Forelimb muscle (tissue), 1 donor: ENCODE measurements at places on chromosomes 13 and 19. TPM values are rescaled to one million over a fixed set of nuclear protein-coding genes. Genes with fewer than 3 reads are reported as not detected.

- no peak for DNase-seq
Observed at GRCh38 chr19:48489608-48490216, 20.5 kb downstream of the CYTH2 start.

DNA sequence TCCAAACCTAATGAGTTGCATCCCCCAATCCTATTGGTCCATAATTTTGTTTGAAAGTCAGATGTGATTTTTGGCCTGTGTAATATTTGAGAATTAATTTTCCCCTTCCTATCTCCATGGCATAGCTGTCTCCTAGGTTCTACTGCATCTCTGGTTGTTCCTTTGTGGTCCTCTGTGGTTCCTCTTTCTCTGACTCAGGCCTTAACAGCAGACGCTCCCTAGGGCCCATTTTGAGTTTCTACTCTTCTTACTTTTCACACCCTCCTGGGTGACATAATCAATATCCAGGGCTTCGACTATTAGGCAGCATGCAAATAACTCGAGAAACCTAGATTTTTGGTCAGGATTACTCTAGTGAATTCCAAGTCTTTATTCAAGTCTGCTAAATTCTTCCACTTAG, 160.7 kb downstream of the RFC3 start:
- no peak for DNase-seq

DNA sequence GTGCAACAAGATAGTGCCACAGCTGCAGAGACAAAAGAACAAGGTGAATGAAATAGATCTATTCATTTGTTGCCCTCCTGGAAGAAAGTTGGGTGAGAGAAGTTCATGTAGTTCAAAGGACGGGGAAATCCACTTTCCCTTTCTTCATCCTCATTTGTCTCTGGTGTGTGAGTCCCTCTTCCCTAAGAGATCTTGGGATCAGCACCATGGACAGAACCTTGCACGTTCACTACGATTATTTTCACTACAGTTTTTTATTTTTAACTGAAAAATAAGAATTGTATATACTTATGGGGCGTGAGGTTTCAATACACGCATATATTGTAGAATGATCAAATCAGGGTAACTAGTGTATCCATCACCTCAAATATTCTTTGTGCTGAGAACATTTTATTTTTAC, 29.2 kb downstream of the NLRP5 start:
- no peak for DNase-seq

The DPF1 gene
- 3.7 TPM for polyA plus RNA-seq

The PLIN3 gene
- 37.5 TPM for polyA plus RNA-seq

DNA sequence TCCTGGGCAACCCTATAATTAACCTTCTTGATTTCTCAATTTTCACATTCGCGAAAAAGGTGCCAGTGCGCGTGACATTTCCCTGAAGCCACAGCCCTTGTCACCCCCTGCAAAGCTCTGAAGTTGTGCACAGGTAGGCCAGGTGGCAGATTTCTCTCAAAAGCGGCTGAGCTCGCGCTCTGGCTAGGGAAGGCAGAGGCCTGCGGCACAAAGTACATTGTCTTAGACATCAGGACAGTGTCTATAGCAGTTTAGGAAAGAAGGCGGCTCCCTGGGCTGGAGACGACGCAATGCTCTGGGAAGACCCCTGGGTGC, 42.9 kb upstream of the ZNF14 start:
- DNase-seq = no peak

DNA sequence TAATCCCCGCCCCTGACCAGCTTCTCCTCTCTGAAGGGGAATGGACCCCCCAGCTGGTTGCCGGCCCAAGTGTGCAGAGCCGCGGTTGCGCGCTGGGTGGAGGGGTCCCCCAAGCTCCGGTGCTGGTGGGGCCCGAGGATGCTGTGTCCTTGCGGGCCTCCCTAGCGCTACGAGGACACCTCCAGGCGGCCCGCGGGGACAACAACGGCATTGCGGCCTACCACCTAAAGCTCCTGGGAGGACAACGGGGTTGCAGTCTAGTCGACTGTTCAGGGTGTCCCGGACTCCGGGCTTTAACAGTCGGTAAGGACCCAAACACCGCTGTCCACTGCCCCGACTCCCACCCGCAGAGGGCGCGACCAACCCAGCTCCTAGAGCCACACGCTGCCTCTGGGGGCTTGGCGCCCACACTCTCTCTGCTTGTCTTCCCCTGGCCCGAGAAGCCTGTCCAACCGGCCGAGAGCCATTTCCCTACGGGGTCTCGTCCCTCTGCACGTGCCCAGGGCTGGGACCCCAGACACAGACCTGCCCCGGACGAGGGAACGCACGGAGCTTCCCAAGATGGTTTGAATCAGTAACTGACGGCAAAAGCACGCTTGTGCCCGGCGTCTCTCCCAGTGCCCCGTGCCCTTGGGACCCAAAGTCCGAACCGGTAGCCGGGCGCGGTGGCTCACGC, 927 bp upstream of the SDHAF1 start:
- DNase-seq = no peak

The DACT3 gene
- polyA plus RNA-seq = 15.2 TPM

DNA sequence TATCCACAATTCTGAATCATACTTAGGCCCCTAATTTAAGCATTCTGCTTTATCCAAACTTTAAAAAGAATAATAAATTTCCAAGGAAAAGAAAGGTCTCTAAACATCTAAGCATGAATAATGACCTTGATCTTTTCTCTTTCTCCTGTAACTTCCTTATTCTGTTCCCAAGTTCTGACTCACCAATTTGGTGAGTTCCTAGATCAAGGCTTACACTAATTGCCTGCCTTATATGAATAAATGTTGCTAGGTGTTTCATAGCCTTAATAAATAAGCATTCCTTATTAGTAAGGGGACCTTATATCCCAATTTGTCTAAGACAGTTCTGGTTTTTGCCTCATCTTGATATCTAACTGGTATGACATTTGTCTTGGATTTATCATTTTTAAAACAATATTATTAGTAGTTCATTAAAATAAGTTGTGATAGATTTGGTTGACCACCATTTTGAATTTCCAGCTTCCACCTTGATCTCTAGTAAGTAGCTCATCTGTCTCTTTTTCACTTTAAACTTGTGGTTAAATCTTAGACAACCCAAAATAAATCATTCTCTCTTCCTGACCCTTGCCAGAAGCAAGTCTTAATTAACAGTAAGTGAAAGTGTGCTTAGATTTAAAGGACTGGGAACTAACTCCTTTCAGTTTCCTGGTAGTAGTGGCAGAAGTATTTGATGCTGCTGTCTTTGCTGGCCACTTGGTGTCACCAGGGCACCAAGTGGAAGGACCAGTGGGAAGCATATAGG, 121.2 kb upstream of the MLNR start:
- DNase-seq = no peak

DNA sequence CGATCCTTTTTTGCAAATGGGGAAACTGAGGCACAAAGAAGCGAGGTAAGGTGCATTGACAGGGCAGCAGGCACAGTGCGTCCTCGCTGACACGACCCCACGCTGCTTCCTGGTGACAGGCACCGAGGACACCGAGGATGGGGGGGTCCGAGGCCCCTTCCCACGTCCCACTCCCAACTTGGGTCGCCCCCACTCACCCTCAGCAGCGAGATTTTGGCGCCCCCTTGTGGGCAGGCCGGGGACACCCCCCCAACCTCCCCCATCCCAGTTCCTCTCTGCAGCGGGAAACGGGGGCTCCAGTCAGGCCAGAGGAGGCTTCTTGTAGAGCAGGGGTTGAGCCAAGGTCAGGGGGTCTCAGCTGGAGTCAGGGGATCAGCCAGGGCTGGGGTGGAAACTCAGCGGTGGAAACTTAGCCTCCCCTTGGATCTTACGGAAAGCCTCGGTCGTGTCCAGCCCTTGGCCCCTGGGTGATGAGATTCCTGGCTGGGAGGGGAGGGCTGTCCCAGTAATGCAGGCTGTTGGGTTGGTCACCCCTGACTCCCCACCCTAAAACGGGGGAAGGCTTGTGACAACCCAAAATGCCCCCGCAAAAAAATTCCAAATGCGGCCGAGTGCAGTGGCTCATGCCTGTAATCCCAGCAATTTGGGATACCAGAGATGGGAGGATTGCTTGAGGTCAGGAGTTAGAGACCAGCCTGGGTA, 8.2 kb downstream of the SMIM24 start:
- no peak for DNase-seq

DNA sequence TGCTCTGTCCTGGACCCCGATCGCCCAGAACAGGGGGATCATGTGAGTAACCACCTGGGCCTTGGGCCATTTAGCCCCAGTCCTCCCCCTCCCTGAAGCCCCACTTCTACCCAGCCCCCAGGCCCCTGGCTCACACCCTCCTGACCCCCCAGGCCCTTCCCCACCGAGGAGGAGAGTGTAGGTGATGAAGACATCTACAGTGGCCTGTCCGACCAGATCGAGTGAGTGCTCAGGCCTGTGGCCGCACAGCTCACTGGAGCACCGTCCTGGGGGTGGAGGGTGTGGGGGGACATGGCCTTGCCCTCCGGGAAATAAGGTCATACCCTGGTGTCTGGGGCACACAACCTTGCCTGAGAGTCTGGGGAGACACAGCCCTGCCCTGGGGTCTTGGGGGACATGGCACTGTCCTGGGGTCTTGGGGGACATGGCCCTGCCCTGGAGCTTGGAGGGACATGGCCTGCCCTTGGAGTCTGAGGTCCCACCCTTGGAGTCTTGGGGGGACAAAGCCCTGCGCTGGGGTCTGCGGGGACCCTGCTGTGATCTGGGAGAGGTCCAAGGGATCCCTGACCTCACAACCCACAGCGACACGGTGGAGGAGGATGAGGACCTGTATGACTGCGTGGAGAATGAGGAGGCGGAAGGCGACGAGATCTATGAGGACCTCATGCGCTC, 49.3 kb downstream of the VAV1 start:
- DNase-seq = no peak

The PRRG2 gene
- 0.42 TPM for polyA plus RNA-seq

DNA sequence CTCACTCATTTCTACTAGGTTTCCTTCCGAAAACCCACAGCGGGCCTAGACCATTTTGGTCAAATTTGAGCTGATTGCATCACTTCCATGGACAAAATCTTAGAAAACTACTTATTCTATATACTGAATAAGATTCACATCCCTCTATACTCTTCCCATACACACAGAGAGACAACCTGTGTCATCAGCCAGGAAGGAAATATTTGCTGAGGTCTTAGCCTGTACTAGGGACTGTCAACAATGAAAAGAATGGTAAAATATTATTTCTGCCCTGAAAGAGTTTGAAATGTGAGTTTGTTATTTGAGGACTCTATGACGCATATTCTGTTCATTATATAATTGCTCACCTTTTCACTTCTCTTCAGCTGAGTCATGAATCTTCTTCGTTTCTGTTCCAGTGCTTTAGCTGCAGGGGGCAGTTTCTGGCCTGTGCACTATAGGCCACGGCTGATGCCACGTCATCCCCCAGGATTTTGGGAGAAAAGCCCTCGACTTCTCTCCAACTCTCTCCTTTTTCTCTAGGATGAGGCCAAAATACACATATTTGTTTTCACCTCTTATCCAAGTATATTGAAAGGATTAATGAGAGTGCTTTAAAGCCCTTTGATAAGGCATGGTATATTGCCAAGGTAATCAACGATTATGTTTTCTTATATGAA, 47.7 kb downstream of the GSX1 start:
- DNase-seq = no peak

- DNase-seq = no peak
Observed at GRCh38 chr13:75494491-75494890, 12.5 kb upstream of the TBC1D4 start.

DNA sequence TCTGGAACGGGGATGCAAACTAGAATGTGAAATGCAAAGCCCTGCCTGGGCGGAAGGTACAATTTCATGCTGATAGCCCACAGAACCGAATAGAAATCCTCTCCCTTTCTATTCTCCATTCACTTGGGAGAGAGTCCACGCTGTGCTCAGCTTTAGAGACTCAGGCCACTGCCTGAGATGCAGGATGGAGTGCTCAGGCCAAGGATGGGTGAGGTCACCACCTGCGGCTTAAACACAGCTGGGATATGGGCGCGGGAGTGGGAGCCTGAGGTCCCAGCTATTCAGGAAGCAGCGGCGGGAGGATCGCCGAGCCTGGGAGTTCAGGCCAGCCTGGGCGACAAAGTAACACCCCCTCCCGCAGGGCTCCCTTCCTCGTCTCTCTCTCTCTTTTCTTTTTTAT, 446 bp upstream of the ZNF83 start:
- peak; percentile 5 for DNase-seq

DNA sequence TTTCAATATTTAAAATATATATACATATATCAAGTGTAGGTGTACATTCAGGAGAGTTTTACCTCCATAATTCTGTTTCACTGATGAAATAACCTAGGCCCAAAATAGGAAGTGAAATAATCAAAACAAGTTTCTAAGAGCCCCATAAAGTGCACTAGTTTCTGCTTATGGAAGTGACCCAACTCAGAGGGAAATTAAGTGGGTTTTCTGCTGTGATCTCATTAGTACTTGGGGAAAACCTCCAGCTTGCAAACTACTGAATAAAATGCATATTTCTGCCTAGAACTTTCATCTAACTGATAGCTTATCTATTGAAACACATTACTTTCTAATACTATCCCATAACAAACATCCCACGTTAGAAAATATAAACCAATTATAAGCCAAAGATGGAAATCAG, 45.4 kb upstream of the MIR17HG start:
- no peak for DNase-seq

DNA sequence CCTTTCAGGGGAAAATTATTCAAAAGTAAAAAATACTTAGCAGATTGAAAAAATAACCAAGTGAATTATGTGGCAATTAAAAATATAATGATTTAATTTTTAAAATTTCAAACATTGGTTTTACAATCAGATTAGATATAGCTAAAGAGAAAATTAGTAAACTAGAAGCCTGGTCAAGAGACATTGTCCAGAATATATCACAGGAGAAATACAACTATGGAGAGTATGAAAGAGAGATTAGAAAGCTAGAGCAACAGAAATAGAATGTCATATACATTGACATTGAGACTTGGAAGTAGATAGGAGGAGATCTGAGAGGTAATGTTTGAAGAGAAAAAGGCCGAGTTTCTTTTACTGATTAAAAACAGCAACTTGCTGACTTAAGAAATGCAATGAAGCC, 476.4 kb upstream of the SLC10A2 start:
- DNase-seq = no peak

- DNase-seq = no peak
Observed at GRCh38 chr13:21625366-21625765, 21.4 kb upstream of the MICU2 start.

DNA sequence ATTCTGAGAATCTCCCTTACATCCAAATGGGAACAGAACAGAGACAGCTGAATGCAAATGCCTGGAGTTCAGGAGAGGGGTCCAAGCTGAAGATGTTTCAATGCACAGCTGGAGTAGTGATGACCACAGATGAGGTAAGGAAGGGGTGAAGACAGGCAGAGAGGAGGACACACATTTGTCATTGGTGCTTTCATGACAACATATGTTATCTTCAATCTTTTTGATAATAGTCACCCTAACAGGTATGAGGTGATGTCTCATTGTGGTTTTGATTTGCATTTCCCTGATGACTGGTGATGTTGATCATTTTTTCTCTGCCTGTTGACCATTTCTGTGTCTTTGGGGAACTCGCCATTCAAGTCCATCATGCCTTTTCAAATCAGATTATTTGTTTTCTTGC, 19.2 kb downstream of the SIGLEC7 start:
- no peak for DNase-seq

The OR4F17 gene
- not detected for polyA plus RNA-seq

The ZNF554 gene
- 5.3 TPM for polyA plus RNA-seq

GRCh38 chr13:45055198-45055901, 65.0 kb upstream of the GTF2F2 start:
- DNase-seq = no peak

GRCh38 chr19:7705387-7706187, 3.7 kb upstream of the FCER2 start:
- DNase-seq = no peak

GRCh38 chr13:99822820-99823219, 148.7 kb downstream of the ZIC5 start:
- DNase-seq = no peak
